GM20000 (cell line): ENCODE measurements at places on chromosomes 1 and 21.

- no peak for DNase-seq
Observed at GRCh38 chr1:5947978-5948680, 44.1 kb downstream of the NPHP4 start.

GRCh38 chr1:174663358-174663757 lies 215.6 kb downstream of the GPR52 start:
- DNase-seq, result no peak

DNA sequence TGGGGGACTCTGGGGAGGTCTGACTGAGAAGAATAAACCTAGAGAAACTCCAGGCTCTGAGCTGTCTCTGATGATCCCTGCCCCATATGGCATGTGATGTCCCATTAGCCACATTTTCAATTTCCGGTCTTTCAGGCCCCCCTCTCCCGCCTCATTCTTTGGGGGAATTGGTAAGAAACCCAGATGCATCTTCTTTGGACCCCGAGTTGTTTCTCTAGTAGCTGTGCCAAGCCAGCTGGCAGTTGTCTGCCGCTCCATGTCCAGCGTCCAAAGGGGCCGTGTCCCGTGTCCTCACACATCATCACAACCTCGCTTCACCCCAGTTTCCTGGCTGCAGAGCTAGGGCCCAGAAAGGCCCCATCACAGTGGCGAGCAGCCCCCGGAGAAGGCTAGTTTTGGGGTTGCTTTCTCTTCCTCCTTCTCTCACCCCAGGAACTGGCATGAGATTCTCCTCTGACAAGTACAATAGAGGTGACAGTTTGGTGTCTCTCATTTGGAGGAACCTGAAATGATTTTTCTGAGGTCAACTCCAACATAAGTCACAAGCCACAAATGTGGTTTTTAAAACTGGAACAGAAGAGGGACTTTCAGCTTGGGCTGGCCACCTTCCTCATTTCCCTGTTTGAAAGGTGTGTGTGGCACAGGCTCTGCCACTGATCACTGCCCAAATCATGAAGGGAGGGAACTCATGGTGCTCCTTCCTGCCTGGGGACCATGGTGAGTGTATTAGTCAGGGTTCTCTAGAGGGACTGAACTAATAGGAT lies 6.4 kb upstream of the GPR157 start:
- DNase-seq, result no peak

DNA sequence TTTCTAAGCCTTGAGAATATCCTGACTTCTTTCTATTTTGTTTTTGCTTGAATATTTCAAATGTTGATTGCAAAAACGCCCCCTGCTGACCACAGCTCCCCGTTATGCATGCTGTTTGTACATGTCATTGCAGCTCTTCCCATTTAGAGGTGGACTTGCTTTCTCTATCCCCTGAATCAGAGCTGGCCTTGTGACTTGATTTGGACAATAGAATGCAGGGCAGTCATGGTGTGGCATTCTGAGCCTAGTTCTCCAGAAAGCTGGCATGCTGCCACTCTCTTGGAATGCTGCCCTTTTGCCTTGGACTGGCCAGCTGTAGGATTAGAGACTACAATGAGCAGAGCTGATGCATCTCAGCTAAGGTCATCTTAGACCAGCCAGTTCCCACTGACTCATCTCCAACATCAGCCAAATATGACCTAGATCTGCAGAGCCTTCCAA lies 1561.5 kb downstream of the MRPL39 start:
- no peak for DNase-seq

DNA sequence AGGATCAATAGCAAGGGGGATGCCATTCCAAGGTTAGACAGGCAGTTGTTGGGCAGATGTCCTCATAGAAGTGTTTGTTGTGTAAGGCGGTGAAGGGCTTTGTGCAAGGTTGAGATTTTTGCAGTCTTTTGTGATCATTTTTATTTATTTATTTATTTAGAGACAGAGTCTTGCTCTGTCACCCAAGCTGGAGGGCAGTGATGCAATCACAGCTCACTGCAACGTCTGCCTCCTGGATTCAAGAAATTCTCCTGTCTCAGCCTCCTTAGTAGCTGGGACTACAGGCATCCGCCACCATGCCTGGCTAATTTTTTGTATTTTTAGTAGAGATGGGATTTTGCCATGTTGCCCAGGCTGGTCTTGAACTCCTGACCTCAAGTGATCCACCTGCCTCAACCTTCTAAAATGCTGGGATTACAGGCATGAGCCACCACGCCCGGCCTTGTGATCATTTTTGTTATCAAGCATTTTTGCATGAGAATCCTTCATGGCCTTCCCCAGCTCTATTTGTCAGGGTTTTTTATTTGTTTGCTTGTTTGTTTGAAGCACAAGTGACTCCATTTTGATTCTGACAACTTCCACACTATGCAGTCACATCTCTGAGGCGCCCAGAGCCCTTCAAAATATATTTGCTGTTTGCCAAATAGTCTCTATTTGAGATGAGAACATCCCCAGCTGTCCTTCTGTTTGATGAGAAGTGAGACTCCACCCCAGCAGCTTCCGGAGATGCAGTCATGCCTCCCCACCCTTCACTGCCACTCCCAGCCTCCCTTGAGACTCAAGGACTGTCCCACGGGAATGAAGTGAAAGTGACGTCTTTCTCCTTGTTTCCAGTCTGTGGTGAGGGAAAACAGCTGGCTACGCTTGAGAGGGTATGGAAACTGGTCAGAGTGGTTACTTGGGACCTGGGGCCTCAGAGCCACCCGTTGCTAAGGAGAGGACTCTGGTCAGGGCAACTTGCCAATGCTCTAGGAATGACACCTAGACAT lies 38.0 kb downstream of the TMEM50B start:
- peak; percentile 73 for DNase-seq

DNA sequence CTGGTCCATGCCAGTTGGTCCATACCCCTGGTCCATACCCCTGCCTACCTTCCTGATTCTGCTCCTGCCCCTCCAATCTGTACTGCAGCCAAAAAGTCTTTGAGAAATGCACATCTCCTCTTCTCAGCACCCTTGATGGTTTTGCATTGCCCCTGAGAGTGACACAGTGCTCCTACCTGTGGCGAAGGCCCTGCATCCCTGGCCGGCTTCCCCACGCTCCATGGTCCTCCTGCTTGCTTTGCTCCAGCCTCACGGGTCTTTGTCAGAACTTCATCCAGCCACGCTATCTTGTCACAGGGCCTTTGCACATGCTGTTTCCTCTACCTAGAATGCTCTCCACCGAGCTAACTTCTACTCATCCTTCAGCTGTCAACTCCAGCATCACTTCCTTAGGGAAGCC lies 32.2 kb upstream of the TTC4 start:
- DNase-seq, result no peak

- no peak for DNase-seq
Observed at GRCh38 chr21:32717851-32718316, 9.9 kb downstream of the SYNJ1 start.

- DNase-seq, result no peak
Observed at GRCh38 chr1:203454986-203455471, 20.6 kb upstream of the PRELP start.

DNA sequence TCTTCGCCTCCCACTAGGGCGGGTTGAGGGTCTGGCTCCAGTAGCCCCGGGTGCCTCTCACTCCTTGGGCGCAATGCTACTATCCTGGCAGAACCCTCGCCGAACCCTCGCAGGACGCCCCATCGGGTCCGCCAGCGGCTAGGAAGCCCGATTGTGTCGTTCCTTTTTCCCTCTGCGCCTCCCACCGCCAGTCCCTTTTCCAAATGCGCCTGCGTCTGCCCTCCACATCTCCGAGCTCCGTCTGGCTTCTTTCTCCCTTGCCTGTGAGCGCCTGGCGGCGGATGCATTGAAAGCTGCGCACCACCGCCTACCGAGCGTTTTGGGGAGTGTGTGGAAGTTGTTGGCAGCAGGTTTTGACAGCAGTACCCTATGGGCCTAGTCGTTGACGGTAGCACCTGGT lies 1.0 kb upstream of the DIRAS3 start:
- DNase-seq, result no peak

GRCh38 chr1:162172311-162173102 lies 103.0 kb downstream of the NOS1AP start:
- DNase-seq, result no peak

DNA sequence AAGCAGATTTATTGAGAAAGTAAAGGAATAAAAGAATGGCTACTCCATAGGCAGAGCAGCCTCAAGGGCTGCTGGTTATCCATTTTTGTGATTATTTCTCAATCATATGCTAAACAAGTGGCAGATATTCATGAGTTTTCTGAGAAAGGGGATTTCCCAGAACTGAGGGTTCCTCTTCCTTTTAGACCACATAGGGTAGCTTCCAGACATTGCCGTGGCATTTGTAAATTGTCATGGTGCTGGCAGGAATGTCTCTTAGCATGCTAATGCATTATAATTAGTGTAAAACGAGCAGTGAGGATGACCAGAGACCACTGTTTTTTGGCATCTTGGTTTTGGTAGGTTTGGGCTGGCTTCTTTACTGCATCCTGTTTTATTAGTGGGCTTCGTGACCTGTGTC lies 16.8 kb upstream of the FMN2 start:
- no peak for DNase-seq

DNA sequence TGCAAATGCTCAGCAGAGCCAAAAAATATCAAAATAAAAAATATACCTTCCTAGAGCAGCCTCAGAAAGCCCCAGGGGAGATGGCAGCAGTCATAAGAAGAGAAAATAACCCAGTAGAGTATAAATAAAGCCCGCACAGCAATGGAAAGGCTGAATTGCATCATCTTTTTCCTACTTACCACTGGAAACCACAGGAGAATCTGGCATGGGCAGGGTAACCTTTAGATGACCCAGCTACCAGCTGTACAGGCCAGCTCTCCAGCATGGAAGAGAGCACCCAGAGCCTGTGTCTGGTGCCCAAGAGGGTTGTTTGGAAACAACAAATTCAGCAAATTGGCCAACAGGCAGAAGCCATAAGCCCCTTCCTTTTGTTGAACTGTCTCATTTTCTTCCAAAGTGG lies 253.1 kb downstream of the OMA1 start:
- DNase-seq, result no peak

- no peak for DNase-seq
Observed at GRCh38 chr1:59481881-59482505, 185.1 kb downstream of the FGGY start.

DNA sequence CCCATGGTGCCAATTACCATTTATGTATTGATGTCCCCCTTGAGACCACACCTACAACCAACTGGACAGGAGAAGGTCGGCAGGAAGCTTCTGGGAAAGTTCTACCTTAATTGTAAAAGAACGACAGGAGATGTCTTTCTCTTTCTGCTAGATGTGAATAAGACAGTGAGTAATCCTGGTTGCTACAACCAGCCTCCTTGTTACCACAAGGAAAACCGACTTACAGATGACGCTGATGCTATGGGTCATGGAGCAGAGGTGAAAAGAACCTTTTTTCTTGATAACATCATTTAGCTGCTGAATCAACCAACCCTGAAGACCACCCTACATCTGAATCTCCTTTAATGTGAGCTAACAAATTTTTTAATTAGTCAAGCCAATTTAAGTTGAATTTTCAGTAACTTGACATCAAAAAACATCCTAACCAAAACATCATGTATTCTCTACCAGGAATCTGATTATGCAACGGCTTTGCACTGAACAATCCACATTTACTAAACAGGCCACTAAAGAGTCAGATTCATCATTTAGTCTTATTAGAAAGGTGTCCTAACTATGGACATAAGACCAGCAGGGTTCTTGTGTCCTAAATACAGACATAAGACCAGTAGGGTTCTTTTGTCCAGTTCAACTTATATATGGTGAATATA lies 23.0 kb downstream of the RGS2 start:
- no peak for DNase-seq

- DNase-seq, result no peak
Observed at GRCh38 chr21:43754948-43755781, 20.9 kb downstream of the CSTB start.

DNA sequence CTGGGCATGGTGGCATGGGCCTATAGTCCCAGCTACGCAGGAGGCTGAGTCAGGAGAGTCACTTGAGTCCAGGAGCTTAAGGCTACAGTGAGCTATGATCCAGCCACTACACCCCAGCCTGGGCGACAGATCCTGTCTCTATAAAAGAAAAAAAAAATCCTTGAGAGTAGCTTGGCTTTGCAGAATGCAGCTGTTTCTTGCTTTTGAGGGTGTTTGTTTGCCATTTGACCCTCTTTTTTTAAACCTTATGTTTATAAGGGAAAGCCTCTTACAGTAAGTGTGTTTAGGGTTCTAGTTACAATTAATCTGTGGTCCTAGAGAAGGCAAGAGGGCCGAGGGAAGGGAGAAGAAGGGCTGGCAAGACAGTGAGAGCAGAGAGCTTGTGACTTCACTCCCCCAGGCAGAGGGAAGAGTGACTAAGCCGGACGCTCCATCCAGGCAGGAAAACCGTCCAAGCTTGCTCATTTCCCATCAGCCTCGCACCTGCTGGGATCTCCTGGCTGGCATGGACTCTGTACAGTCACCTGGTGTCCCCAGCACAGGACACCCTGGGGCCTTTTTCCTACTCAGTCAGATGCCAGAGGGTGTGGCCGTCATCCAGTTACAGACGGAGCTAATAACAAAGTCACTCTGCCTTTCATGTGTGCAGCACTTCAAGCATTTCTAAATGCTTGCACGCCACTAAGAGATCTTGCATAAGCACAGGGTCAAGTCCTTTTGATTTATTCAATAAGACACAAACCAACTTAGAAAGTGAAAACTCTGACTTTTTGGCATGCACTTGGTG lies 55.5 kb upstream of the PSEN2 start:
- no peak for DNase-seq

GRCh38 chr1:196400478-196401451 lies 207.5 kb downstream of the KCNT2 start:
- DNase-seq, result no peak

- DNase-seq, result no peak
Observed at GRCh38 chr1:21337454-21337927, 47.2 kb upstream of the ECE1 start.

DNA sequence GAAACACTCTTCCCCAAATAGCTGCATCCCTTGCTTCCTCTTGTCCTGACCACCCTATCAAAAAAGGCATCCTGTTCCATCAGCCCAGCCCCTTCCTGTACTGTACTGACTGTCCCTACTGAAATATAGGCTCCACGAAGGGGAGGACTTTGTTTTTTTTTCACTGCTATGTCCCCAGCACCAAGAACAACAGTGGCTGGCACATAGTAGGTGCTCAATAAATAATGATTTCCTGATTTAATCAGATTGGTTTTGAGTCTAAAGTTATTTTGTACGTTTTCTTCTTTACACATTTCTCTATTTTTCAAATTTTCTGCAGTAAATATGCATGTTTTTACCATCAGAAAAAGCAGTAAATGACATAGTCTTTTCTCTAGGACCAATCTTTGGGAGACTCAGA lies 73.9 kb downstream of the CD58 start:
- DNase-seq, result no peak

DNA sequence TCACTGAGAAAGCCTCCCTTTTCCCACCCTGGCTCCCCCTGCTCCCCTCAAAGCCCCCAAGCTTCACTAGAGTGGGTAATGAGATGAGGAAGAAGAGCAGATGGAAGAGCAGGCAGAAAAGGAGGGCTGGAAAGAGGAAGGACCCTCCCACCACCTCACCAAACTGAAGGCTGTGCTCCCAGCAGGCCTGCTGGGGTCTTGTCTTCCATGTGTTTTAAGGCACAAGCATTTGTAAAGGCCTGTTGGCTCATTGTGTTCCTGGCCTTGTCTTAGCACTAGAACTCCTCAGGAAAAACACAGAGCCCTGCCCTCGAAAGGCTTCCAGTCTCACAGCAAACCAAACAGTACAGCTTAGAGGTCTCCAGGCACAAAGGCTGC lies 51.5 kb downstream of the TOMM20 start:
- DNase-seq, result no peak
